NT2/D1 (cell line): ENCODE measurements at places on chromosomes 7 and 10.

- DNase-seq, result no peak
These were observed 4.9 kb downstream of the SLC35B4 start for GRCh38 chr7:134311807-134312206.

DNA sequence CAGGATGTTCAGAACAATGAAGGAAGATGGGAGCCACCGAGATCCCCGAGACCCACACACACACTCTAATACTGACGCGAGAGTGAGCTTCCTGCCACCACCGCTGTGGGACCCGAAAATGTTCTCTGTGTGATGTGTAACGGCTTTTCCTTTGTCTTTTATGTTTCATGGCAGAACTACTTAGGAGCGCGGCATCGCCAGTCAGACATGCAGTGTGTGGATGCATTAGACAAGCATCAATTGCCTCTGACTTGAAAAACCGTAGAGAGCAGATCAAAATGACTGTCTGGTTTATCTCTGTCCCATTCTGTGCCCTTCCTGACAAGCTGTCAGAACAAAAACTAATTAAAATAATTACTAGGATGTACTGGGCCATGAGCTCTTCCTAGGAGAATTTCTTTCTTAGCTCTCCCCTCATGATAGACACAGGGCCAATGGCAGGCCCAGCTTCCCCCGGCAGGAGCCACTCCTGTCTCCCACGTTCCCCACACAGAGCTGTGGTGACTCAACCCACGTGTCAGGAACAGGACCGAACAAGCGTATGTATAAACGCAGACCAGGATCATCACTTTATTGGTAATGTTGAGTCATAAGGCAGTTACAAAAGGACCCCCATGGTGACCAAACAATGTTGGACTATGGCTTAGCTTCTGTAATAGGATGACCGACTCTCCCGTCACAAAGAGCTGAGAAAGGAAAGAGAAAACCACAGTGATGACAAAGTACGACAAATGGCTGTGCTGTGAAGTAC lies 705.0 kb downstream of the PARD3 start:
- DNase-seq, result no peak

DNA sequence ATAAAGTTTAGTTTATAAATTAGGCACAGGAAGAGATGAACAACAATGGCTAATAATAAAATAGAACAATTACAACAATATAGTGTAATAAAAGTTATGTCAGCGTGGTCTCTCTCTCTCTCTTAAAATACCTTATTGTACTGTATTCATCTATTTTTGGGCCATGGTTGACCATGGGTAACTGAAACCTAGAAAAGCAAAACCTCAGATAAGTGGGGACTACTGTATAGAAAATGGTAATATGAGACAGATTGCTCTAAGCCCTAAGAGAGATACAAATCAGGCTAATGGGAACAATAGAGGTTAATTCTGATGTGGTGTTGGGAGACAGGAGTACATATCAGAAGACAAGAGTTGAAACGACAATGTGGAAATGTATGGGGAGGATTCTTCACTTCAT lies 86.2 kb downstream of the ZNF365 start:
- no peak for DNase-seq

DNA sequence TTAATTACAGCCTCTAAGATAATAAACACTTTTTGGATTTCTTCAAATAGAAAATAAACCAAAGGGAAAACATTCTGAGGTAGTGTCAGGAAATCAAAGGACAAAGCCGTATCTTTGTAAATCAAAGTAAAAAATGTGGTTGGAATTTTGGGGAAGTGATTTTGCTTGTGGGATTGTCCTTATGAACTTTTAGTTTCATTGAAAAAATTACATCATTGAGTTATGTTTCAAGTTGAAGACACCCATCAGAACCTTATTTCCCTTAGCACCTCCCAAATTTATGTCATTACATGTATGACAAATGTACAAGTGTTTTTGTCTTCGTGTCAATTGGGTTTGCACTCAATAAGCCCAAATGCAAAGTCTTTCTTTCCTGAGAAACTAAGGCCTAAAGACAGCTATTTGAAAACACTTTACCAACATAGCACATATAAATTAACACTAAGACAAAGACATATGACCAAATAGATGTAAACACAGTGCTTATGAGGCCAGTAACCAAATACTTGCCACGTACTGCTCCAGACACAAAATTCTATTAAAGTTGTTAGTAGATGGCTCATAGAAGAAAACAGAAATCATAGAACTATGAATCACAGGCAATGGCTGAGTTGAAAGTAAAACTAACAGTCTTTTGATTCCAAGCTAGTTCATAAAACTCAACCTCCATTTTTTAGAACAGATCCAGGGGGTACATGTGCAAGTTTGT lies 26.9 kb upstream of the LAMB4 start:
- no peak for DNase-seq

DNA sequence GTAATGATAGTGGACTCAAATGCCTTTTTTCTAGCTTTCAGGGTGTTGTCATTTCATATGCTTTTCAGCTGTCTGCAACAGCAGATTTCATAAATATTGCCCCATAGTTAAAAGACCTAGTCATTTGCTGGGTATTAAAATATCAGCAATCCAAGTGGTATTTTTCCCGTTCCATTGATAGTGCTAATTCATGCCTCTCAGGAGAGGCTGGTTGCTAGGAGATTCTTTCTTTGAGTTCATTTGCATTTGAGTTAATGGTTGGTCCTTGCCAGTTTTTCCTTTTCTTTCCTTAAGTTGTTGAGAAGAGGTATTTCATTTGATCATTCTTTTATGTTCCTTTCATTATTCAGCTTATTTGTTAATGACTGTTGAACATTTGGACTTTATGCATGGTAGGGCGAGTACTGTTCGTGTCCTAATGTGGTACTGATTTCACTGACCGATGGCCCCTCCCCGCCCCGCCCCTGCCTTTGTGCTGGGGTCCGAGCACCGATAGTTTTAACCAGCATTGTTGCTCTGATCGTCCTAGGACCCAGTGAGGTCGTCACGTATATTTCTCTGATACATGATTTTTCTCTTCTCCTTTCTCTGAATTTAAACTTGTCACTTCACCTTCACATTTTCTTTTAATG lies 128.6 kb downstream of the CCNY start:
- DNase-seq, result no peak

DNA sequence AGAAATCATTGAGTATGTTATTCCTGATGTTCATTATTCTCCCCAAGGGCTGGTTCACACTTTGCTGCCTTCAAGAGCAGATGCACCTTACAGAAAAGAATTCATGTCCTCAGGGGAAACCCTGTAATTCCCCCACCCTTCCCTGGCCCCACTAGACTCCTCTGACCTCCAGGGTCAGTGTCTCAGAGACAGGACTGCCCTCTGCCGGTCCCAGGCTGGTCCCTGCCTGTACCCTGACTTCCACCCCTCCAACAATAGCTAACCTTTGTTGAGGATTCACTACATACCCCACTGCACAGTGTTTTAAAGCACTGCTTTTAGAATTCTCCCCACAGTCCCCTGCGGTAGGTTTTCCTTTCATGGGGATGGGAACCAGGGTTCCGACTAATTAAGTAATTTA lies 4.4 kb upstream of the SEPHS1 start:
- DNase-seq, result no peak

DNA sequence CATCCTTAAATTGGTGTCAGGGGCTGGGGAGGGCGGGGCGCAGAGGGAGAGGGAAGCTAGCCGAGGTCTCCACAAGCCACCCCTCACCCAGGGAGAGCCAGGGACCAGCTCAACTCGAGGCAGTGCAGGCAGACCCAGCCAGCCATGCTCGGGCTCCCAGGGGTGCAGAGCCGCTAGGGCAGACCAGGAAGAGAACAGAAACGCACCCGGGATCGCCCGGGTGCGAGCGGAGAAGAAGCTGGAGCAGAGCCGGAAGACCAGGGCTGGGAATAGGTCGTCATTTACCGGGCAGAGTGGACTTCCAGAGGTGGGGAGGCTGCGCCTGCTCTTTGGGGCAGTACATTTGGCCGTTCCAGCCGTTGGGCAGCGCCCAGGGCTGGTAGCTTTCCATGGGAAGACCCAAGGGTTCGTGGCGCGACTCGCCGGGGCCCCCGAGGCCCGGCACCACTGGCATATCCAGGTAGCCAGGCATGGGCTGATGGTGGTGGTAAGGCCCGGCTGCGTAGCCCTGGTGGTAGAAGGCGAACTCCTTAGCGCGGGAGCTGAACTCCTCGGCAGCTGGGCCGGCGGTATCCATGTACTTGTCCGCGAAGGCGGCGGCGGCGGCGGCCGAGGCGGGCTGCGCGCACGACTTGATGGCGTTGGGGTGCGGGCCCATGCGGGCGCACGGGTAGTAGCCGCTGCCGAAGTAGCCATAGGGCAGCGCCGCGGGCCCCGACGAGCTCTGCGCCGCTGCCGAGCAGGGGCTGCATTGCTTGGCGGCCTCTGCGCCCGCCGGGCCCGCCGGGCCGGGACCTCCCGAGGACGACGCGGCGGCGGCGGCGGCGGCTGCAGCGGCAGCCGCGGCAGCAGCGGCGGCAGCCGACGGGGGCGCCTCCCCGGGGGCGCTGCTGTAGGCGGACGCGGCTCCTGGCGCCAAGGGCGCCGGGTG lies 755 bp downstream of the HOXA13 start:
- no peak for DNase-seq

DNA sequence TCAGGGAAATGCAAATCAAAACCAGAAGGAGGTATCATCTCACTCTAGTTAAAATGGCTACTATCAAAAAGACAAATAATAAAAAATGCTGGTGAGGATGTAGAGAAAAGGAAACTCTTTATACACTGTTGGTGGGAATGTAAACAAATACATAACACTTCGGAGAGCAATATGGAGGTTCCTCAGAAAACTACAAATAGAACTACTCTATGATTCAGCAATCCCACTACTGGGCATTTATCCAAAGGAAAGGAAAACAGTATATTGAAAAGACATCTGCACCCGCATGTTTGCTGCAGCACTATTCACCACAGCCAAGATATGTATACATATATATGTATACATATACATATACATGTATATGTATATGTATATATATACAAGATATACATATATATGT lies 94.2 kb downstream of the C10orf90 start:
- no peak for DNase-seq

GRCh38 chr10:72697716-72698115 lies 5.8 kb downstream of the MCU start:
- no peak for DNase-seq

DNA sequence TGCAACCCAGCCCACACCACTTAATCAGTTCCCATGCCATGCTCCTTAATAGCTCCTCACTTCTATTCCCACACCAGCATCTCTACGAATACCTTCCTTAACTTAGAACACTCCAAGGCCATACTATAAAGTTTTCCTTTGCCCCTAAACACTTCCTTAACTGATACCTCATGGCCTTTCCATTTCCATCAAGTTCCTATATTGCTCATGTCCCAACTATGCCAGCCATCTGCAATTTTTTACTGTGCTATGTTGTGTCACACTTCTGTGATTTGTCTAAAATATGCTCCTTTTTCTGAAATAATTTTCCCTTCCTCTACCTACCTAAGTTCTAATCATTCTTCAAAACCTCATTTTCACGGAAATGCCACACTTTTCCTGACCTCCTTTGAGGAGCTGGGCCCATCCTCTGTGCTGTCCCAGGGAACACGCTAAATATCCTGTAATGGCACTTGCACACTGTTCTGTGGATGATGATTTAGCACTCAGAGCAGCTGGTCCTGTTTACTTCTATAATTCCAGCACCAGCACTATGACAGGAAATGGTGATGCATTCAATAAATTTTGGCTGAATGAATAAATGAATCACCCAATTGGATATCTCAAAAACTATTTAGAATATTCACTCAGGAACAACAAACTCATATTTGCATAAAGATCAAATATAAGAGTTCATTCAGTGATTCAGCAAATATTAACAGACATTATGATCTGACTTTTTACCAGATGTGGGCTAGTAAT lies 266.5 kb upstream of the HGF start:
- DNase-seq, result no peak

GRCh38 chr7:77665161-77665560 lies 31.1 kb upstream of the RSBN1L start:
- DNase-seq, result no peak

- no peak for DNase-seq
These were observed 42.3 kb downstream of the ARID5B start for GRCh38 chr10:61943674-61944378.

GRCh38 chr10:3512263-3512662 lies 272.7 kb downstream of the KLF6 start:
- DNase-seq, result no peak

- no peak for DNase-seq
These were observed 8.4 kb upstream of the SDK1 start for GRCh38 chr7:3292694-3293093.

GRCh38 chr10:115941361-115941771 lies 331.6 kb downstream of the GFRA1 start:
- no peak for DNase-seq

- DNase-seq, result no peak
These were observed 63.4 kb downstream of the CTBP2 start for GRCh38 chr10:125096975-125097374.

DNA sequence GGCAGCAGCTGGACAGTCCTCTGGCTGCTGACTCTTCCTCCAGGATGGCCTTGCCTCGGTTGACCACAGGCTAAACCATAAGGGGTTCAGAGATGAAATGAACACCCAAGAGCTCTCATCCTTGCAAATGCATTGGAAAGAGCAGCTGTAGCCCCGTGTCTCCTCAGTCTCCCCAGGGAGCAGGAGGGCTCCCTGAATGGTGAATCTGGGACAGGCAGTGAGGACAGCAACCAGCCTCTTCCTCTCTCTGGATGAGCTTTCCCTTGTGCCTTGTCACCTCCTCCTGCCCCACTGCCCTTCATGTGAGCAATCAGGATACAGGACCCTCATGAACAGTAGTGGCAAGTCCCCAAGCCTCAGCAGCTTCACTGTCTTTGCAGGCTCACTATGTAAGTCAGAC lies 23.9 kb upstream of the GDF10 start:
- no peak for DNase-seq

DNA sequence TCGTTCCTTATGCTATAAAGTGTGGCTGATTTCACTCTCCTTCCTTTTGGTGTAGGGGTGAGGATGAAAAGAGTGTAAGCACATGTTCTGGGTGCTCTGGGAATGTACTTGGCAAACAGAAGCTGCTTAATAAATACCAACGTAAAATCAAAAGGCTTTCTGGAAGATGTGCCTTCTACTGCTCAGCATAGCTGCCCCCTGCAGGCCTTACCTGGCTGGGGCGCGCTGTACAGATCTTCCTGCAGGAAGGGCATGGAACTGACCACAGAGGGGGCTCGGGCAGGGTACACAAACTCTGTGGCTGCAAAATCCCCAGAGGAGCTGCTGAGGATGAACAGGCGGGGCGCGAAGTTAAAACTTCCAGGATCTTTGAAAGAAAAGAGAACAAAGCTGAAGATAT lies 169.4 kb downstream of the SVIL start:
- no peak for DNase-seq
